ENCODE measurements at places on chromosomes 4 and X. TPM values are rescaled to one million over a fixed set of nuclear protein-coding genes. Genes with fewer than 3 reads are reported as not detected.

DNA sequence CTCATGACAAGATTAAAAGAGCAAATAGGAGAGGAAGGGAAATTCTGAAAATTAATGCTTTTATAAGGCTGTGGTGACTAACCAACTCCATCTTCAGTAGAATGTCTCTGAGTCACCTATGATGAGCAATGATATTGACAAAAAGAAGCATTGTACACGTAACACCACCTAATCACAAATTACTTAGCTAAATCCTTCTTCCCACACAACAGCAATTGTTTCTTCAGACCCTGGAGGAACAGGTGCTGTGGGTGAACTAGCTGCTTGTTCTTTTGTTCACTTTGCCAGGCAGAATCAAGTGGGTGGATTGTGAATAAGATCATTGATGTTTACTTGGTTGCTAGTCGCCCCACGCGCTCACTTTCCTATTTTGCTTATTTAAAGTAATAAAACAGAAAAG is 315.5 kb downstream of the CAMK2D start:
- no peak for DNase-seq

The DCLK2 gene
- 9.6 TPM for total RNA-seq

The AWAT1 gene
- total RNA-seq, result not detected

The ARMCX4 gene
- total RNA-seq, result 29.8 TPM
